Stimulated activated CD8-positive, alpha-beta memory T cell treated with anti-CD3 and anti-CD28 coated beads, Interleukin-2, amount 100 ng/mL, for 48 hours (primary cell): ENCODE measurements at places on chromosomes 2 and 18.

DNA sequence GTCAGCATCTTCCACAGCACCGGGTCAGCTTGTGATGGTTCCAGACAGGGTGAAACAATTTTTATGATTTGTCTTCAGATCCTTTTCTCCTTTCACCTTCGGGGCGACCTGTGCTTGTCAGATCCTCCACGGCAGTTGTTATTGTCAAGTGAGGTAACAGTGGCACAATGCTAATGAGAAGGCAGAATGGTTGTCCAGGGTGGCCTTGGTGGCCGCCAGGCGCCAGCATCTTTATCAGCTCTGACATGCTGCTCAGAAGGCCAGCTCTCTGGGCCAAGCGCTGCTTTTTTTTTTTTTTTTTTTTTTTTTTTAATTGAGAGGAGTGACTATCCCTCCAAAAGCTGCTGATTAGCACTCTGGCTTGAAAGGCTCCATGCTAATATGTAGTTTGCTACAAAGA, 52.3 kb upstream of the MGAT5 start:
- no peak for DNase-seq

- DNase-seq: no peak
These were observed 53.8 kb upstream of the ALPP start for GRCh38 chr2:232324778-232325177.

DNA sequence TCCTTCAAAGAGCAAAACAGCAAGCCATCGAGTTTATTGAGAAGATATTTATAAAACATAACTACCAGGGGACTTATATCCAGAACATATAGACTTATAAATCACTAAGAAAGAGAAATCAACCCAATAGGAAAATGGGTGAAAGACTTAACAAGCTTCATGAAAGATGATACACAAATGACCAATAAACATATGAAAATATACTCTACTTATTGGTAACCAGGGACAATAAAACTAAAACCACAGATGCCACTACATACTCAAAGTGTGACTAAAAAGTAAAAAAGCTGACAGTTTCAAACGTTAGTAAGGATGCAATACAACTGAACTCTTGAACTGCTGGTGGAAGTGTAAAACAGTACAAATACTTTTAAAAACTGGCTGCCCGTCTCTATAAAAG, 154.3 kb downstream of the TMEM163 start:
- DNase-seq: no peak

- no peak for DNase-seq
These were observed 19.7 kb downstream of the SH3BP4 start for GRCh38 chr2:234971496-234971895.

DNA sequence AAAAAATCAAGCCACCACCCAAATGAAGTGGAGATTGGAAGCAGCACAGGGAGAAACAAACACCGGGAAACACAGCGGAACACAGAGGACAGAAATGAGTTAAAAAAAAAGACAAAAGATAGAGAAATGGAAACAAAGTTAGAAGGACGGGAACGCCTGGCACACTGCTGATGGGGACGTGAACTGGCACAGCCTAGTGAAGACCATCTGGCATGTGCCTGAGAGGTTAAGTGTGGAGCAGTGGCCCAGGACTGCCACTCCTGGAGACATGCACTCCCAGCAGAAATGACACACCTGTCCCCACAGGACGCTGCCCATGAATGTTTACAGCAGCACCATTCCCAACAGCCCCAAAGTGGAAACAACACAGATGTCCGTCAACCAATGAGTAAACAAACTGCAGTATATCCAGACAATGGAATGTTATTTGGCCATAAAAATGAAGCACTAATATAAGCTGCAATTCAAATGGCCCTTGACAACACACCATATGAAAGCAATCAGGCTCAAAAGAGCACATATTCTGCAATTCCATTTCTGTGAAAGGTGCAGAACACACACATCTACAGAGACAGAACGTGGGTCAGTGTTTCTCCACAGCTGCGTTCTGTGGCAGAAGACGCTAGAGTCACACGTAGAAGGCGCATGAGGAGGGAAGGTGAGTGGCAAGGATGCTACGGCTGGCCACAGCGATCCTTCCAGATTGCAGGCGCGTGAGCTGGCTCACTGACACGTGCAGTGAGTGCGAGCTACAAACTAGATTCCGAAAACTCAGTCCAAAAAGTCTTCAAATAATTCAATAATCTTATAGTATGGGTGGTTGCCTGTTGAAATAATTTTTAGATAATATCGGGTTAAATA, 24.6 kb downstream of the THAP4 start:
- DNase-seq: no peak
